Activated CD4-positive, alpha-beta memory T cell treated with anti-CD3 and anti-CD28 coated beads for 36 hours (primary cell): ENCODE measurements at places on chromosomes 11 and 22. TPM values are rescaled to one million over a fixed set of nuclear protein-coding genes. Genes with fewer than 3 reads are reported as not detected.

- no peaks in the 10 kb centered on the region for H3K27me3 ChIP-seq
- no peak overlapping the region for H3K27ac ChIP-seq
- no peaks in the 10 kb centered on the region for H3K4me1 ChIP-seq
- no peak overlapping the region for H3K4me3 ChIP-seq
- no peaks in the 10 kb centered on the region for H3K36me3 ChIP-seq
Observed at GRCh38 chr11:87198266-87198881, 160.6 kb downstream of the TMEM135 start.

DNA sequence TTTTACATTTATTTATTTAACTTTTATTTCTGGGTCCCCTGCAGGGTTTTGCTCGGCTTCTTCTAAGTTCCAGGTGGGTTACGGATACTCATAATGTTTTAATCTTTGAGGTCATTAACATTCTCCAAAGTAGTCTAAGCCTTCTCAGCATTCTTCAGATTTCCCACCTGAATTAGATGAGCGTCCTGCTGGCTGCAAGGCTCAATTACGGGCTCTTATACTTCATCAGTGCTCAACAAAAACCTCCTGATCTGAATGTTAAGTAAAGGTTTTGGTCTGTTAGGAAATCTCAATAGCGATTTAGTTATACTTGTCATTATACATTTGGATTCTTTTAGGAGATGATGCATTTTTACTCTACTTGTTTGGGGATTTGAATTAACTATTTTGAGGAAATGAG is 27.3 kb upstream of the NFRKB start:
- H3K36me3 ChIP-seq = peaks cover 2% of the 10 kb centered on the region
- DNase-seq = no peak
- no peak overlapping the region for H3K4me3 ChIP-seq
- no peak overlapping the region for H3K27ac ChIP-seq
- no peaks in the 10 kb centered on the region for H3K27me3 ChIP-seq
- H3K4me1 ChIP-seq = peaks cover 6% of the 10 kb centered on the region

Gene WNT7B
- total RNA-seq = not detected

Gene SLC29A2
- 10.6 TPM for total RNA-seq

Gene MS4A1
- total RNA-seq = not detected
